ENCODE measurements at places on chromosomes 11 and 22. TPM values are rescaled to one million over a fixed set of nuclear protein-coding genes. Genes with fewer than 3 reads are reported as not detected.

DNA sequence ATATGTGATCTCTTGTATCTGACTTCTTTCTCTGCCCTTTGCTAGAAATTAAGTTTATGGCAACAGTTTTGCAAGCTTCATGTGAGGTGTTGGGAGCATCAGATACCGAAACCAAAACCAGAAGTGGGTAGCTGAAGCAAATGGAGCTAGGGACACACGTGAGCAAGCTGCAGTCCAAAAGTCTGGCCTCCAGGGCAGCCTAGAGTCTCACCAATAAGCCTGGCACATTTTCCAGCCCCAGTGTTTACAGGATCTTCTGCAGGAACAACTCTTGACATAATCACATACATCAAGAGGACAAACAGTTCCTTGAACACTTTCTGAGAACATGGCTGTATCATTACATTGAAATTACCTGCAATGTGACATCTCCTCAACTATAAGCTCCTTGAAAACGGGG, 114.1 kb downstream of the LARGE1 start:
- ATAC-seq: no peak

DNA sequence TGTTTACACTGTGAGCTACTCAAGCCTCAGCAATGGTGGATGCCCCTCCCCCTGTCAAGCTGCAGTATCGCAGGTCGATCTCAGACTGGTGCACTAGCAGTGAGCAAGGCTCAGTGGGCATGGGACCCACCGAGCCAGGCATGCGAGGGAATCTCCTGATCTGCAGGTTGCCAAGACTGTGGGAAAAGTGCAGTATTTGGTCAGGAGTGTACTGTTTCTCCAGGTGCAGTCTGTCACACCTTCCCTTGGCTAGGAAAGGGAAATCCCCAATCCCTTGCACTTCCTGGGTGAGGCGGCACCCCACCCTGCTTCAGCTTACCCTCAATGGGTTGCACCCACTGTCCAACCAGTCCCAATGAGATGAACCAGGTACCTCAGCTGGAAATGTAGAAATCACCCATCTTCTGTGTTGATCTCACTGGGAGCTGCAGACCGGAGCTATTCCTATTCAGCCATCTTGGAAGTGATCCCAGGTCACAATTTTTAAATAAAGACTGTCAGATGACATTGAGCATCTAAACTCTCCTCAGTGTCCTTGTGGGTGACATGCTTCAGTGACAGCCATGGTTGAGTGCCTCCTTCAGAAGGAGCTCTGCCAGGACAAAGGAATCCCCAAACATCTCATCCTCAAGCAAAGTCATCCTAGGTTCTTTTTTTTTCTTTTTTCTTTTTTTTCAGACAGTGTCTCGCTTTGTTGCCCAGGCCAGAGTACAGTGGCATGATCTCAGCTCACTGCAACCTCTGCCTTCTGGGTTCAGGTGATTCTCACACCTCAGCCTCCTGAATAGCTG, 10.8 kb downstream of the SLC22A24 start:
- ATAC-seq: no peak

PRG2 gene
- 6.2 TPM for total RNA-seq

OPCML gene
- not detected for total RNA-seq

DNA sequence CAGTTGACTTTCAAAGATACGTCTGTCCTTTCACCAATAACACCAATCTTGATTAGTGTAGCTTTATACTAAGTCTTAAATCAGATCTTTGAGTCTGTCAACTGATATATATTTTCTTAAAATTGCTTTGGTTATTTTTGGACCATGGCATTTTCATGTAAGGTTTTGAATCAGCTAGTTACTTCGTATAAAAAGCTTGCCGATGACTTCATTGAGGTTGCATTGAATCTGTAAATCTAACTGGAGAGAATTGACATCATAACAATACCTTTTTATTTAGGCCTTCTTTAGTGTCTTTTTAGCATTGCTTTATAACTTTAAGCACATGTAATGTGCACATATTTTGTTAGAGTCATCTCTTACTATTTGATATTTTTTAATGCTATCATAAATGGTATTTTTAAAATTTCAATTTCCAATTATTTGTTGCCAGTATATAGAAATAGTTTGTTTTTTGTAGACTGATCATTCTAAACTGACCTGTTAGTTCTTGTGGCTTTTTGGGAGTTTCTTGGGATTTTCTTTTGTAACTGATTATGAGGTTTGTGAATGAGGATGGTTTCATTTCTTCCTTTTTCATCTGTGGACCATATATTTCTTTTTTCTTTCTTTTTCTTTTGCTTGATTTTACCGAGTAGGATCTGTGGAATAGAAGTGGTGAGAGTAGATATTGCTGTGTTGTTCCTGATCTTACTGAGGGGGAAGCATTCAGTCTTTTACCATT, 61.4 kb downstream of the DDX10 start:
- ATAC-seq: peak; percentile 23

Measured in activated T-helper 17 cell treated with anti-CD3 and anti-CD28 coated beads, Interleukin-2, amount 50 U/mL, for 72 hours (primary cell).